HFFc6 (cell line): ENCODE measurements at places on chromosomes 6 and 20.
A peak's percentile ranks its signal among the peaks of the same experiment; 100 is the strongest.

DNA sequence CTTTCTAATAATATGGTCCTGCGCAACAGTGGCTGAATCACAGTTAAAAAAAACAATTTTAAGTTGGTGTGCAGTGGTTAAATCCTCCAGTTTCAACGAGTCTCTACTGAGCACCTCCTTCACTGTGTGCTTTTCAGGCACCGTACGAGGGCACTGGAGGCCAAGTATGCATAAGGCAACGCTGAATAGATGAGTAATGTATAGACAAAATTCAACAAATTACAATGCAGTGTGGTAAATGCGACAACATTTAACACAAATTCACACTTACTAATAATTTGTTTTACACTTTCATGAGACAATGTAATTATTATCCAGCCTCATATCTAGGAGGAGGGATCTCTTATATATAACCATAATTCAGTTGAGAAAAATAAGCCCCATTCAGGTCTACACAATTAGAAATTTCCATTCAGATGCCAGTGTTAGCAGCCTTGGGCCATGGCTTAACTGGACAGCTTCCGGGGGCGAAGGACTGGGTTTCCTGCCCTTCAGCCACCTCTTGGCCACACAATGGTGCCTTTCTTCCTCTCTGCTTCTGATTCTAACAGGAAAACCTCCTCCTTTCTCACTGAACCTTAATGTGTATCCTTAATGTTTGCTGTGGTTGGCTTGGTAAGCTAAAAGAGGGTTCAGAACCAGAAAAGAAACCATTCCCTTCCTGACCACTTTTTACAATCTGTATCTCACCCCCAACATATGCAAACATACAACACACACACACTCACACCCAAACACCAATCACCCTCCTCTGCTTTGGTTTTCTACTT is 51.9 kb downstream of the B4GALT5 start:
- no peak overlapping the region for H3K4me3 ChIP-seq
- no peak overlapping the region for H3K27ac ChIP-seq
- H3K36me3 ChIP-seq: no peaks in the 10 kb centered on the region
- H3K27me3 ChIP-seq: no peaks in the 10 kb centered on the region
- no peaks in the 10 kb centered on the region; the same call in 1 of the 2 replicates for H3K4me1 ChIP-seq

DNA sequence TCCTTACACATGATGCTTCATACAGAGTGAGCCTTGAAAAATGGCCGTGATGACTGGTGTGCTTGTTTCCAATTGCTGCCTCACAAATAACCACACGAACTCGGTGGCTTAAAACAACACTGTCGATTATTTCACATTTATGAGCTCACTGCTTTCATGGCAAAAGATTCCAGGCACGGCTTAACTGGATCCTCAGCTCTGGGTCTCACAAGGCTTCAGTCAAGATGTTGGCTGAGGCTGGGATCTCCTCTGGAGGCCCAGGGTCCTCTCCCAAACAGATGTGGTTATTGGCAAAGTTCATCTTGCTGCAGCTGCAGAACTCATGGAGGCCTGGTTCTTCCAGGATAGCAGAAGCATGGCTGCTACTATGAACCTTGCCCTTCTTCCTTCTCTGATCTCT is 144.6 kb downstream of the TFAP2C start:
- no peak for DNase-seq
- peaks cover 20% of the 10 kb centered on the region for H3K4me1 ChIP-seq
- no peak overlapping the region for H3K27ac ChIP-seq
- no peaks in the 10 kb centered on the region; the same call in none of the 2 replicates for H3K27me3 ChIP-seq

DNA sequence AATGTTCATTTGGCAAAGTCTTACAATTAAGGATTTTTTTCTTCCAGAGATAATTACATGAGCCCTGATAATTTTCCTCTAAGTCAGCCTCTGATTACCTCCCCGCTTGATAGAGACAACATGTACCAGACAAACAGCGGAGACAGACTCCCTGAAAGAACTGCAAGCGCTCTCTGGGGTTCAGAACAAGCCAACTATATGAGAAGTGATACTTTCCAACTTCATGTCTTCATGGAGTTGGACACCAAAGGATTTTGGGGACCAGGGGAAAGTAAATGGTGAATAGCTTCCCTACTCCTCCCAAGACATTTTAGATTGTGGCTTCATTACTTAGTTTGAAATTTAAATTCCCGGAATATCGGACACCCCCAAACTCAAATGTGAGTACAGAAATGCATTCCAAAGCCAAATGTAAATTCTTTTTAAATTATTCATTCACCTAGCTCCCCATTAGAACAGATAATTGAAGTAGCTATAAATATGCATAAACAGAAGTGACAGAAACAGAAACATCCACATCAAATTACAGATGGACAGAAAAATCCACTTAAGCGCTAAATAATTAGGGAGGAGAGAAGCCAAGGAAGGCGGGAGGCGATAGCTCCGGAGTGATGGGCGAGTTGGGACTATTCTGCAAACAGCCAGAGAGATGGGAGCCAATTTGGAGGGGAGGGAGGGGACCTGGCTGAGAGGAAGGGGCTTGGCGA is 129.7 kb upstream of the AKAP12 start:
- no peak overlapping the region for H3K4me3 ChIP-seq
- peaks cover 8% of the 10 kb centered on the region; the same call in 1 of the 2 replicates for H3K4me1 ChIP-seq
- no peaks in the 10 kb centered on the region for H3K36me3 ChIP-seq
- no peak overlapping the region for H3K27ac ChIP-seq
- DNase-seq: no peak
- peaks cover 5% of the 10 kb centered on the region for H3K27me3 ChIP-seq

DNA sequence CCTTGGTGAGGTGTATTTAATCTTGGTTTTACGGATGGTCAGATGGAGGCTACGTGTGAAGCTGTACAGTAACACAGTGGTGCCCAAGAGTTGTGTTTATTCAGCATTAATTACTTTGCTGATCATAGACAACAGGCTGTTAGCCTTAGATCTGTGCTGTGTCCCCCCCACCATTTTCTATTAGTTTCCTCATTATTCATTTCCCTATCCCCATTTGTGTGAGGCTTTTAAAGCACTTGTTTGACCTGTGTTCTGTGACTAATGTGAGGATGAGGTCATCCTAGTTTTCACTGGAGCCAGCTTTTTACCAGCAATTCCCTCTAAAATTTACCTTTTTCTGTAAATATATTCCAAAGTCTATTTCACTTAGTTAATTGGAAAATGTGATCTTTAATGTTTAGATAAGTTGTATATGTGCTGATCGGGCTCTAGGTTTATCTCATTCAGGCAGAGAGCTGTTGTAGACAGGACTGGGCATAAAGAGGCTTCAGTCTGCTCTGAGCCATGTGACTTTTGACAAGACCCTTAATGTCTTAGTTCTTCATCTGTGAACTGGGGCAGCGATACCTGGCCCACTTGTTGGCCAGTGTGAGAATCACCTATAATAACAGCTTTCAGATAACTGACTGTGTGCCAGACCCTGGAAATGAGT is 8.4 kb downstream of the MAPRE1 start:
- peaks cover 50% of the 10 kb centered on the region for H3K4me1 ChIP-seq
- H3K36me3 ChIP-seq: peaks cover 26% of the 10 kb centered on the region
- no peaks in the 10 kb centered on the region for H3K27me3 ChIP-seq

- H3K4me3 ChIP-seq: no peak overlapping the region
- H3K27ac ChIP-seq: no peak overlapping the region
- peaks cover 2% of the 10 kb centered on the region; the same call in 1 of the 2 replicates for H3K27me3 ChIP-seq
- H3K4me1 ChIP-seq: peaks cover 26% of the 10 kb centered on the region
- no peak for DNase-seq
Observed at GRCh38 chr6:108711071-108711470, 137.2 kb upstream of the ARMC2 start.

GRCh38 chr6:116349216-116349615 is 21.5 kb upstream of the DSE start:
- H3K27ac ChIP-seq: no peak overlapping the region
- peaks cover 17% of the 10 kb centered on the region for H3K4me1 ChIP-seq
- H3K27me3 ChIP-seq: no peaks in the 10 kb centered on the region
- H3K36me3 ChIP-seq: no peaks in the 10 kb centered on the region
- no peak overlapping the region for H3K4me3 ChIP-seq

- H3K36me3 ChIP-seq: no peaks in the 10 kb centered on the region
- H3K4me3 ChIP-seq: no peak overlapping the region
- H3K27ac ChIP-seq: no peak overlapping the region
- no peaks in the 10 kb centered on the region for H3K4me1 ChIP-seq
Observed at GRCh38 chr6:70285201-70285600, 17.7 kb downstream of the COL9A1 start.

DNA sequence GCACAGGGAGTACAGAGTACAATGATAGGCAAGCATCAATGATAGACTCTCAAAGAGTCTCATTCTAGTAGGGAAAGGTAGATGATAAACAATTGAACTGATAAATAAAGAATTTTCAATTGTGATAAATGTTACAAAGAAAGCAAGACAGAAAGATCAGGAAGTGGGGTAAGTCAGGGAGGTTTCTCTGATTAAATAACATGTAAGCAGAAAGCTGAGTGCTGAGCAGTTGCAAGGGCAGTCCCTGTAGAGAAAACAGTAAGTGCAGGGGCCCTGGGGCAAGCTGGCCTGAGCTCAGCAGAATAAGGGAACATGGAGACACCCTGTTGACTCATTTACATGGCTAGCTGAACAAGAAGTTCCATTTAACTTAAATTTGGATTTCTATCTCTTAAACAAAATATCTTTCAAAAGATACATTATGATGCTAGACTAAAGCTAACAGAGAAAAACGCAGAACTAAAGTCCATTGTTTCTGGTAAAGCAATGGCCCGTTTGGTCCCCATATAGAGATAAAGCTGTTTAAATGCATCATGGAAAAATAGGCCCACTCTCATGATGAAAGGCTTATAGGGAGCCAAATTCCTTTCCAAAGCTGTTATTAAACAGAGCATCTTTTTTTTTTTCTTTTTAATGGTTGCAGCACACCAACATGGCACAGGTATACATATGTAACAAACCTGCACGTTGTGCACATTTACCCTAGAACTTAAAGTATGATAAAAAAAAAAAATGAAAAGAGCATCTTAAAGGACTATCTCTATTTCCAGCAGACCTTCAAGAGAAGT is 5.3 kb upstream of the TNFAIP3 start:
- no peaks in the 10 kb centered on the region for H3K36me3 ChIP-seq
- no peak for DNase-seq
- H3K4me1 ChIP-seq: peaks cover 16% of the 10 kb centered on the region
- H3K27ac ChIP-seq: no peak overlapping the region
- no peak overlapping the region for H3K4me3 ChIP-seq

DNA sequence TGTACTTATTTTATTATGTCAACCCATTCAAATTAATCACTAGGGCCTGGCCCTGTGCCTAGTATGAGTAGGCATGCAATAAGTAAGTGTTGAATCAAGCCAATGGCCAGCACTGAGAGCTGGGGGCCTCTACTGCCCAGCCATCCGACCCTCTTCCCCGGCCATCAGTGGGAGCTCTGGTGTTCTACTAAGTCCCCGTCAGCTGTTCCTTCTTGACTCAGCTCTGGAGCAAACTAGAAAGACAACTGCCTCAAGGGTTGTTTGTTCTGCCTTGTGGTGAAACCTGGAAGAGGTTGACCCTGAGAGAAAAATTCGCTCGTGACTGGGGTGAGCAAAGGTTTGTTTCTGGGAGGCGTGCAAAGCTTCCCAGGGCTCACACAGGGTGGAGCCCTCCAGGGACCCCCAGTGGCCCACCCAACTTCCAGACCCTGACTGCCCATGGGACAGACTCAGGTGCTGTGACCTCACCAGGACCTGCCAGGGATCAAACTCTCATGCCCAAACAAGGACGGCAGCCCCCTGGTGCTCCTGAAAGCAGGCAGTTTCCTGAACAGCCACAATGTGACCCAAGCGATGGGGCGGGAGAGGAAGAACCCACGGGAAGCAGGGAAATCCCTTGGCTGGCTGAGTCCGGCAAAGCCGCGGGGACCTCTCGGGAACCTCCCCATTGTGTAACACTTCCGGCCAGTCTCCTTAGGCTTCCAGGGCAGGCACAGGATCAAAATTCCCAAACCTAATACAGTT is 50.4 kb downstream of the BANF2 start:
- H3K4me3 ChIP-seq: no peak overlapping the region
- no peaks in the 10 kb centered on the region for H3K36me3 ChIP-seq
- peaks cover 23% of the 10 kb centered on the region for H3K27me3 ChIP-seq
- H3K4me1 ChIP-seq: peaks cover 28% of the 10 kb centered on the region
- no peak for DNase-seq

GRCh38 chr6:31651602-31652191 is 764 bp downstream of the BAG6 start:
- H3K27ac ChIP-seq: peak overlapping the region; percentile 100
- peak; percentile 87 for DNase-seq
- peaks cover 3% of the 10 kb centered on the region for H3K27me3 ChIP-seq
- peak overlapping the region; percentile 94 for H3K4me3 ChIP-seq
- H3K36me3 ChIP-seq: peaks cover 19% of the 10 kb centered on the region

GRCh38 chr6:2663123-2663522 is 87.6 kb downstream of the MYLK4 start:
- no peaks in the 10 kb centered on the region for H3K36me3 ChIP-seq
- no peak overlapping the region for H3K27ac ChIP-seq
- no peak overlapping the region for H3K4me3 ChIP-seq
- DNase-seq: no peak
- peaks cover 22% of the 10 kb centered on the region for H3K4me1 ChIP-seq

DNA sequence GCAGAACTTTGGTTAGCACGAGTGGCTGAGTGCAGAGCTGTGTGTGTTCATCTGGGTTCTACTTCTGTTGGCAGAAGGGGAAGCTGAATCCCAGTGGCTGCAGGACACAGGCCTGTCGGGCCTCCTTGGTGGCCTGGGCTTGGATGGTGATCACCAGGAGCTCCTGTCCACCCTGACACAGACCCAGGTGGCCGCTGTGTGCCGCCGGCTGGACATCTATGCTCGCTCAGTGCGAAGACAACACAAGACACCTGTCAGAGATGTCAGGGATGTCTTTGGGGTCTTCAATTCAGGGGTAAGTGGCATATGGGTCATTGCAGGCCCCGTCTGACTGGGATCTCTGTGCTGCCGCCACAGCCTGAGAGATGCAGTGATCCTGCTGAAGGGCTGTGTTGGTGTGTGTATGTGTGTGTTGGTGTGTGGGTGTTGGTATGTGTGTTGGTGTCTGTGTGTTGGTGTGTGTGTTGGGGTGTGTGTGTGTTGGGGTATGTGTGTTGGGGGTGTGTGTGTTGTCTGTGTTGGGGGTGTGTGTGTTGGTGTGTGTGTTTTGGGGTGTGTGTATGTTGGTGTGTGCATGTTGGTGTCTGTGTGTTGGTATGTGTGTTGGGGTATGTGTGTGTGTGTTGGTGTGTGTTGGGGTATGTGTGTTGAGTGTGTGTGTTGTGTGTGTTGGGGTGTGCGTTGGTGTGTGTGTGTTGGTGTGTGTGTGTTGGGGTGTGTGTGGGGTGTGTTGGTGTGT is 25.5 kb downstream of the ARHGAP40 start:
- peaks cover 11% of the 10 kb centered on the region for H3K4me1 ChIP-seq
- H3K4me3 ChIP-seq: no peak overlapping the region
- H3K36me3 ChIP-seq: no peaks in the 10 kb centered on the region
- H3K27ac ChIP-seq: no peak overlapping the region
- no peak for DNase-seq

- H3K36me3 ChIP-seq: no peaks in the 10 kb centered on the region
- no peaks in the 10 kb centered on the region for H3K4me1 ChIP-seq
- no peak overlapping the region for H3K4me3 ChIP-seq
Observed at GRCh38 chr20:46945465-46945864, 50.8 kb downstream of the EYA2 start.
